ENCODE measurements at places on chromosomes 5 and 9.

GRCh38 chr5:88677943-88678769 is 204.8 kb downstream of the MEF2C start:
- no peak for DNase-seq

- no peak for DNase-seq
Measured at GRCh38 chr5:74035521-74035937, 409.5 kb downstream of the ARHGEF28 start.

DNA sequence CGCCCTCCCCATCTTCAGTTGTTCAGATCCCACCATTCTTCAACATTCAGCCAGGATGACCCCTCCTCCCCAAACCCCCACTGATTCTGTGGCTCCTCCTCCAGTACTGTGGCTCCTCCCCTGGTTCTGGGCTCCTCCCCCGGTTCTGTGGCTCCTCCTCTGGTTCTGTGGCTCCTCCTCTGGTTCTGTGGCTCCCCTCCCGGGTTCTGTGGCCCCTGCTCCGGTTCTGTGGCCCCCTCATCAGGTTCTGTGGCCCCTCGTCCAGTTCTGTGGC is 32.8 kb downstream of the C5orf15 start:
- no peak for DNase-seq

DNA sequence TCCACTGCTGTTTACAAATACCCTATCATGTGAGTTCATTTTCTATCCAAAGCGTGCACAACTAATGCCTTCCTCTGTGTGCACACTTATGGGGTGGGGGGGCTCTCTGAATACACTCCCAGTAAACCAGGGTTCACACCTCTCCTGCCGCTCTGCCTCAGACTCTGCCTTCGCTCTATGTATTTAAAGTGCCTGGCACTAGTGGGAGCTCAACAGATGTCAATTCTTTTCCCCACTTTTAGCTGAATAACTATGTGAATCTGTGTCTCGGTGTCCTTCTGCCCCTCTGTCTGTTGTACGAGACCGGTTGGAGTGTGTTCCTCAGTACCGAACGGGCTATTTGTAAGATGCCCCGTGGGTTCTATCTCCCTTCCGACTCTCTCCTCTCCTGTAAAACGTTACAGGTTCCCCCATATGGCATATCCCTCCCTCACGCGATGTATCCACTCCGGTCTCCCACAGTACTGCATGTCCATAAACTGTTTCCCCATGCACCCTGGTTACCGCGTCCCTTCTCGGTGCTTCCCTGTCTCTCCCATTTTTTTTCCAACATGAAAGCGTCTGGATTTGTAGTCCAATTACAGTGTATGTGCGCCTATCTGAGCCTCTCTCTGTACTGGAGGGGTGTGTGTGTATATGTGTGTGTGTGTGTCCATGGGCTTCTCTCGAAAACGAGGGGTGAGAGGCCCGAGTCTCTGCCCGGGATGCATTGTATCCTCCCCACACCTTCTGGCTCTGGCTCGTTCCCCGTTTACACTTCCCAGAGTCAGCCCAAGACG is 1.6 kb downstream of the ELL2 start:
- DNase-seq: no peak

DNA sequence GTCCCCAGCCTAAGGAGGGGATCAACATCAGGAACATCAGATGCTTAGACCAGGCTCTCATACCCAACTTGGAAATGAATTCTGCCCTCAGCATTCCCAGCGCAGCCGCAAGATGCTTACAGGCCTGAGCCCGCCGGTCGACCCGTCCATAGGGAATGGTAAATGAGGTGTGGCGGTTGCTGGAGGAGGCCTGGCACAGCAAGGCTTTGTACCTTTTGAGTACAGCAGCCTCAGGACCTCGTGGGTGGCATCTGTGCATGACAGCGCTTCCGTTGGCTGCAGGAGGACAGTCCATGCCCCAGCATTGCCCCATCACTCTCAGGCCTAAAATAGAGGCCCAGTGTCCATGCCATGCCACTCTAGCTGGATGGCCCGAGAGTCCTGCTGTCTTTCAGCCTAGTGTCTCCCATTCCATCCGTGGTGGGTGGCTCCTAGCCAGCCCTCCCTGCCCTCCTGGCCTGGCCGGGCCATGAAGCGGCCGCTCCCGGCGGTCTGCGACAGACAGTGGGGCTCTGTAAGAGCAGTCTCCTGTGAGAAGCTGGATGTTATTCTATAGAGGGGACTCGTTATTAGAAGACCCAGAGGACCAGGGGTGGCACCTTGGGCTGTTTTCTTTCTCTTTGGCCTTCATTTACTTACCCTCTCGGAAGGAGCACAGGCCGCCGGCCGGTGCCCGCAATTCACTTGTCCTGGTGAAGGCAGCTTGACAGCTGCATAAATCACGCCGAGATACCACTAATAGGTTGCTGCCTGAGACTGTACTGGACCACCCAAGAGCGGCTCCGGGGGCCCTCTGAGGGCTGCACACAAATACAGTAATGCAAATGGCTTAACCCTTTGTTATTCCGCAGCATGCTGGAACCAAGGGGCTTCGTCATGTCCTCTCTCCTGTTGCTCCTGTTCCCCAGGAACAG is 223.5 kb upstream of the TUT7 start:
- DNase-seq: no peak

DNA sequence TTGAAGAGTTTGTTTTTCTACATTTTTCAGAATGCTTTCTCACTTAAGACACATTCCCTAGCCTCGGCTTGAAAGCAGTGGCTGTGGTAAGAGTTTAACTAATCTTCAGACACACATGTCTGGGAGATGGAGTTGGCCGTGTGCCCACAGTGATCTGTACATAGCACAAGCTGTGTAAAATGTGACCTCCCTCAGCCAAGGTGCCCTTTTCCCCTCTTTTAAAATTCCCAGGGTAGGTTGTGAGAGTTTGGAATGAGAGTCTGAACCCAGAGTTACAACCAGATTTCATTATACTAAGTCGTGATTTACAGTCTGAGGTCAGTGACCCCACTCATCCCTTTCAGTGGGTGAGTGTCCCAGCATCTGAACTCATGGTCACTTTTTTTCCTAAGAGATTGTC is 230.4 kb downstream of the DOCK8 start:
- DNase-seq: no peak

GRCh38 chr9:5422276-5422675 is 15.4 kb downstream of the PLGRKT start:
- no peak for DNase-seq

DNA sequence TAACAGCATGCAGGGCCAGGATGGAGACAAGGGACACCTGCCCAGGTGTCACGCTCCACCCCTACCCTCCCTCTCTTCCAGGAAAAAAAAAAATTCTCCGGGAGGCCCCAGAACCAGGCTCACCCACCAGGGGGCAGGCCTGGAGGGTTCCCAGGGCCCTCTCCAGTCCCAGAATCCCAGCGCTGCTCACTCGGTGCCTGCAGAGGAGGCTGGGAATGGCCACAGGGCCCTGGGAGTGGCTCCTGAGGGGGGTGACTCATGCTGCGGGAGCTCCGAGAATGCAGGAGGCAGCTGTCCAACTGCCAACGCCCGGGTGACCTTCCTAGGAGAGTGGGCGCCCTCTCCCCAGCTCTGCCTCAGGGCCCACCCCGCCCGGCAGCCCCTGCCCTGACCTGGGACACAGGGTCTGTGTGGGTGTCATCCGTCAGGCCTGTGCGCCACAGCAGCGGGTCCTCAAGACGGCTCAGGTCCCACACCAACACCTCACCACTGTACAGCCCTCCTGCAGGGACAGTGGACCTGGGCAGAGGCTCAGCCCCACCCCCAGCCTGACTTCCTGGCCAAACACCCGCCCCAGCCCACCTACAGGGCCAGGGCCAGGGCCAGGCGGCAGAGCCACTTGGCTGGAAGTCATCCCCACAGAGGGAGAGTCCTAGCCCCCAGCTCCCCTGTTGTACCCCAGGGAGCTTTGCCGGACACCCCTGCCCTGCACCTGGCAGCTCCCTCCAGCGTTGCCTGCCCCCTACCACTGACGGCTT is 21.2 kb downstream of the DYNC2I2 start:
- DNase-seq: no peak

DNA sequence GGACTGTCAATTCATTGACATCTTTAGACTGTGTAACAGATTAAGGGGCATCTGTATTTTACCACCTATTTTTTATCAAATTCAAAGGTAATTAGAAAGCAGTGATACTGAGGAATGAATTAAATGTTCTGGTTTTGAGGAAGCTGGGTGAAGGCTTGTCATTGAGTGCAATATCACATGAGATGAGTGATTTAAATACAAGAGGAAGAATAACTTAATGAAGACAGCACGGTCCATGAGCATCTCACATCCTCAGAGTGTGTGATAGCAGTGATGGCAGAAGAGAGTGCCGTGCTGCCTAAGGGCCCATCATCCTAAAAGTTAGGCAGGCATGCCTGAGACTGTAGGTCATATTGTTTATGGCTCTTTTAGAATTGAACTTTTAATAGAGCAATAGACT is 263.3 kb downstream of the MAST4 start:
- DNase-seq: no peak

- no peak for DNase-seq
Measured at GRCh38 chr5:124156415-124156996, 589.9 kb downstream of the ZNF608 start.

- DNase-seq: no peak
Measured at GRCh38 chr5:157107508-157107907, 1.3 kb downstream of the HAVCR2 start.

DNA sequence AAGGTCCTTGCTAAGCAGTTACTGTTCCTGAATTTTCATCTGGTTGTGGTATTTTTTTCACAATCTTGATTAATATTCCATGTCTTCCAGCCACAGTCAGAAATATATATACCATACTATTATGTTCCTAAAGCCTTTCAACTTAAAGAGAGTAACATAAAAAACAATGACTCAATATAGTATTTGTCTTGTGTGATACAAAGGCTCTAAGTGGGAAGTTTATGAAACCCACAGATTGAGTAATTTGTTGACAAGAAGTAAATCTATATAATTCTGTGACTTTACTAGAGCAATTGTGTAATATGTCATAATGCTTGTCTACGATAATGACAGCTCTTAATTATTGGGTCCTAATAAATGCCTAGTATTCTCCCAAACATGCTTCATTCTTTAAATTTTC is 509.4 kb downstream of the ISL1 start:
- no peak for DNase-seq

DNA sequence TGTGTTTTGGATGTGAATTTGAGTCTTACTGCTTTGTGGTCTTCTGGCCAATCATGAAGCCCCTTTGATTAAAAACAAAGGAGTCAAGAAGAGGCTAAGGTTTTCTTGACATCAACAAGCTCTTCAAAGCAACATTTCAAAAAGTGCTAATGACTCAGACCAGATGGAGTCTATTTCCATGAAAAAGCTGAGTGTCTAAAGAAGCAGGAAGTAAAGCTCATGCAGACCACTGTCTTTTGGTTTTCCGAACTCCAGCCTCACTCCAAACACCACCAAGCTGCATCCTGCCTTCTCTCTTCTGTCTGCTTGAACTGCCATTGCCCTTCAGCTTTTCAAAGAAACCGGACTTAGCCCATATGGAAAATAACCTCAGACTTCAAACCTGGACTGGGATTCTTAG is 115.2 kb downstream of the PRDM6 start:
- no peak for DNase-seq

DNA sequence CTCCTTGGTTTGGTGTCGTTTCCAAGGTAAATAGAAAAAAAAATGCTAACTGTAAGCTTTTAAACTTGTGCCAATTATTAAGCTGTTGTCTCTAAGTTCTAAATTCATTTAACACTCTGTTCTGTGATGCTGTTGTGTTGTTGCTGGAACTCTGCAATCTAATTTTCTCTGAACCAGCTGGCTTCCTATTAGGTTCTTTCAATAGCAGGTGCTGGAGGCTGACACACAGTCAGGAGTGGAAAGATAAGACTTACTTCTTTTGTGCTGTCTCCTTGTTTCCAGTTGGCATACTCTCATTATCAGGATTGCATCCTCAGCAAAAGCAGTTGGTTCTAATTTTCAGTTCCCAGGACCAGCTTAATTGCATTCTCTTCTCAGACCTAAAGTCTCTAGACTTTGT is 1252.6 kb upstream of the NUDT12 start:
- no peak for DNase-seq

- no peak for DNase-seq
Measured at GRCh38 chr9:111992523-111992922, 95.9 kb downstream of the UGCG start.

Measured in activated naive CD4-positive, alpha-beta T cell (primary cell).